ENCODE measurements at places on chromosomes 6 and 20.

DNA sequence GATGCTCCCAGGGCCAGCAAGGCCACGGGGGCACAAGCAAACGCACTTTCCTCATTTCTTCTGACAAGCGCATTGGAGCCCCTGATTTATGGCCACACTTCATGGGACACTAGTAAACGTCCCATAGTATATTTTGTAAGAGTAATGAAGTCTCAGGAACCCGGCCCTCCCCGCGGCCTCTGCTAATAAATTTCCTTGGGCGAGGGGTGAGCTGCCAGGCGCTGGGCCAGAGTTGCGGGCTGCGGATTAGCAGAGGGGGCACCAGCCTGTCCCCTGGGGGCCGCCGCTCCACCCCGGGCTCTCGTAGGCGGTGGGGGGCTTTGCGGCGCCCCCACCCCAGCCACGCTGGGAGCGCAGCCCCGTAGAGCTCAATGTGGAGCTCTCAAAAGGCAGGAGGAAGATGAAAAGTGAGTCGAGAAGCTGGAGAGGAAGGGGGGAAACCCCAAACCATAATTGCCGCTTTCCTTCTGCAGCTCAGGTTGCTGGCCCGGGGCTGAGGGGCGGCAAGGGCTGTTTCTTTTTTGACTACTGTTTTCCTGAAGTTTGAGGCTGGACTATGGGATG lies 173.6 kb downstream of the CDC5L start:
- DNase-seq, result no peak

DNA sequence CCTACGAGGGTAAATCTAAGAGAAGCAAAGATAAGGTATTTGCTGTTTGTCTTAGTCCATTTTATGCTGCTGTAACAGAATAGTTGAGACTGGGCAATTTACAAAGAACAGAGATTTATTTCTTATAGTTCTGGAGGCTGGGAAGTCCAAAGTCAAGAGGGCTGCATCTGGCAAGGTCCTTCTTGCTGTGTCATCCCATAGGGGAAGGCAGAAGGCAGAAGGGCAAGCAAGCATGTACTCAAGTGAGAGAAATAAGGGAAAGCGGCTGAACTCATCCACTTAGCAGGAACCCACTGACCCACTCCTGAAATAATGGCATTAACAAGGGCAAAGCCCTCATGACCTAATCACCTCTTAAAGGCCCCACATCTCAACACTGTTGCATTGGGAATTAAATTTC lies 102.7 kb downstream of the AGPAT4 start:
- DNase-seq, result no peak

DNA sequence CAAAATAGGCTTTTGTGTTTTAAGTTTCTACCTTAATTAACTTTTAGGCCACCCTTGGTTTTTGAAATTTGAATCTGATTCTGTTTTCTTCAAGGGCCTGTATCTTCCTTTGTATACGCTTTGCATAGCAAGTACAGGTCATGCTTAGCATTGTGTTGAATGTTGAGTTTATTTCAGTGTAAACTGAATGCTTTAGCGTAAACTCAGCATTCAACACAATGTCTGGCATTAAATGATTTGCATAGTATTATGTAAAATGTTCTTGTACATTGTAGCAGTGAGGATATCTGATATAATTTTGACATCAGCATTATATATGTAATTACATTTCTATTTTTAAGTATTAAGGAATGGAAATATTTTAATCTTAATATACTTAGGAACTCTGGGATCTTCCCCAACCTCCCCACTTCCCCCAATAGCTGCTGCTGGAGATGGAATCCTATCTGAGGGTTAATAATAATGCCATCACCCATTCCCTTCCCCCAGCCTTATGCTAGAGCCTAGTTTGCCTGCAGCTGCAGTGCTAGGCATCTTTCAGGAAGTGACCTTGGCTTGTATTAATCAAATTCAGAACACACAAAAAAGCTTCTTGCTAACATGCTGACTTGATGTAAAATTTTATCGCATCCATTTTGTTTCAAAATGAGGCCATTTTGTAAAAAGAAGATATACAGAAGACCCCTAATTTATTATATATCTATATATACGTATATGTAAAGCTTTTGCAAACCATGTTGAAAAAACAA lies 73.1 kb downstream of the NCOA3 start:
- DNase-seq, result no peak

GRCh38 chr6:10886691-10887502 lies at the start of gene SYCP2L:
SYCP2L (plus strand) TSS chr6:10887052; CDS start chr6:10887127, 75 bp downstream.
- DNase-seq, result no peak

DNA sequence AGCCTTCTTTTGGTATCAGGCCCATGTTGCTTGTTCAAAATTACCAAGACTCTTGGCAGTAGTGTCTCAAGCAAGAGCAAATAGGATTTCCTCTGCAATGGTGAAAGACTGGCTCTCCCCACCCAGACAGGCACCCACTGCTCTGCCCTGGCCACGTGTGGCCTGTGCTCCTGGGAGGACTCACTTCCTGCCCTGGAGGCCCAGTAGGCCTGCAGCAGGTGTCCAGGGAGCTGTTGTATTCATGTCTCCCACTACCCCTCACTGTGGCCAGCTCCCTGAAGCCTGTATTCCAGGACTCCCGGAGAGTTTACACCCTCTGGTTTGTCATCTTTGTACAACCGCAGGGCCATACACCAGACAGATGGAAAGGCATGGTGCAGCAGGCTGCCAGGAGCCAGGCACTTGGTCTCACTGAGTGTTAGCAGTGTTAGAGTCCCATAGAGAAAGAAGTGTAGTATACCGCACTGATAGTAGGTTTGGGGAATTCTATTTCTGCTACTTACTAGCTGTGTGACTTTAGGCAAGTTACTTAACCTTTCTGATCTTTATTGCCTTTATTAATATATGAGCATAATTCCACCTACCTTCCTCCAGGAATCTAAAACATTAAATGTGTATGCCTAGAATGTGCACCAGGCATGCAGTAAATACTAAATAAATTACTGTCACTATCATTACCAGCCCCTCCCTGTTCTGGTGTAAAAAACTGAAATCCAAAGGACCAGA lies 159.7 kb downstream of the TMEM242 start:
- DNase-seq, result no peak

DNA sequence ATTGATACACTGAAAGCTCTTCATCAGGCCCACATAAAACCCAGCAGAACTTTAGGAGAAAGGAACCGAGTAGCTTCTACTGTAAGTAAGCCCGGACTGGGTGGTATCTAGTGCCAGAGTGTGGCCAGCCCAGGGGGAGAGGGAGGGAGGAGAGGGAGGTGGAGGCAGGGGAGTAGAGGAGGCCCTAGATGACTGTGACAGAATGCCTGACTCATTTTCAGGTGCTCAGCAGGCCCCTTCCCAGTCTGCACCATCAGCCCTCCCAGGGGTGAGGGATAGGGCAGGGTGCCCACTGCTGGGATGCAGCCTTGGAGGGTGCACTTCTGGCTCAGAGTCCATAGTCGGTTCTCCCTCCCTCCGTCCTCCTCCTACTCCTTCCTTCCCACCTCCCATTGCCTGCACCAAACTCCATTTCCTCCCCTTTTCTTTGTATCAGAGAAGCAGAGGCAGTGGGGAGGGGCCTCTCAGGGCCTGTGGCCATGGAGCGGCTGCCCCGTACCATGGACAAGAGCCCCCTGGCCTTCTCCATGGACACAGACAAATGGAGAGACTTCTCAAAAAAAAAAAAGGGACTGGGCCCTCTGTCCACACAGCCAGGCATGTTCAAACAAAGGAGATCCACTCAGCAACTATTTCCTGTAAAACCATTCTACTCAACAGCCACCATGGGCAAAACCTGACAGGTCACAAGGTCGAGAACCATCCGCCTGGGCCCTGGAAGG lies 184.9 kb upstream of the SNX9 start:
- DNase-seq, result no peak

GRCh38 chr6:20770773-20771172 lies 236.5 kb downstream of the CDKAL1 start:
- DNase-seq, result no peak

DNA sequence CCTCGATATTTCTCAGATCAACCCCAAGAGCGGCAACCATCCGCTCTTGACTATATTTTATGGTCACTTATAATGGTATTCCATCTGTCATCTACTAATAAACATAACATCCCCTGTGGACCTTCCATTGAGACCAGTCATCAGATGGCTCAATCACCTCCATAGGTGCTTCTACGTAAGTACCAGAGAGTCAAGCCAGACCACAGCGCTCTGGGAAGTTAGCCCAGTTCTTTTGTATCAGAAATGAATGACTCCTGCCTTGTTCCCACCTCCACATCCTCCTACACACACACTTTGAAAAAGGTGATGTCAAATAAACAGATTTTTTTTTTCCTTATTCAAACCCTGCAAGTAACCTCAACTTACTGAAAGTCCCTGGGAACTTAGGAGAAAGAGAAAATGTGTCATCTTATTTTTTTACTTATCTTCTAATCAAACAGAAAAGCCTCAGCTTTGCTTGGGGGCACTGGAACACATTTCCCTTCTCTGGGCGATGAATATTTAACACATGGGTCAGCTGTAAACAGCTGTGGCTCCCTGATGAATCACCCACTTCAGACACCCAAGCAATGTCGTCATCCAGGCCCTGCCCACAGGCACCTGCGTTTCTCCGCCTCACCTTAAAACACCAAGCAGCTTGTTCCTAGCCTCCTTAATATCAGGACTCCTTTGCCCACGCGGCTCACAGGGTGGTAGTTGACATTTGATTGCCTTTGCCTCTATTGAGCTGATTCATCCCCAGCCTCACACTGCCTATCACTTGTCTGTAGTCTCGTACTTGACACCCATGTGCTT lies 121.4 kb upstream of the LY86 start:
- DNase-seq, result no peak

DNA sequence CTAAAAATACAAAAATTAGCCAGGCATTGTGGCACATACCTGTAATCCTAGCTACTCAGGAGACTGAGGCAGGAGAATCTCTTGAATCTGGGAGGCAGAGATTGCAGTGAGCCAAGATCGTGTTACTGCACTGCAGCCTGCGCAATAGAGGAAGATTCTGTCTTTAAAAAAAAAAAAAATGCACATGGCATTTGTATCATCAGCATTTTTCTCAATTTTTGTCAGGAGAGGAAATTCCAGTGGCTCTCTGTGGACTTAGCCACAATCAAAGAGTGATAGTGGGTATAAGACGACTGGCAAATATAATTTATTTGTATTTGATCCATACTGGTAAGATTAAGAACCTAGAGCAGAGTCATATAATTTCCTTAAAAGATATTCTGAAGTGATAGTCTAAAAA lies 28.6 kb downstream of the DEFB114 start:
- DNase-seq, result no peak

DNA sequence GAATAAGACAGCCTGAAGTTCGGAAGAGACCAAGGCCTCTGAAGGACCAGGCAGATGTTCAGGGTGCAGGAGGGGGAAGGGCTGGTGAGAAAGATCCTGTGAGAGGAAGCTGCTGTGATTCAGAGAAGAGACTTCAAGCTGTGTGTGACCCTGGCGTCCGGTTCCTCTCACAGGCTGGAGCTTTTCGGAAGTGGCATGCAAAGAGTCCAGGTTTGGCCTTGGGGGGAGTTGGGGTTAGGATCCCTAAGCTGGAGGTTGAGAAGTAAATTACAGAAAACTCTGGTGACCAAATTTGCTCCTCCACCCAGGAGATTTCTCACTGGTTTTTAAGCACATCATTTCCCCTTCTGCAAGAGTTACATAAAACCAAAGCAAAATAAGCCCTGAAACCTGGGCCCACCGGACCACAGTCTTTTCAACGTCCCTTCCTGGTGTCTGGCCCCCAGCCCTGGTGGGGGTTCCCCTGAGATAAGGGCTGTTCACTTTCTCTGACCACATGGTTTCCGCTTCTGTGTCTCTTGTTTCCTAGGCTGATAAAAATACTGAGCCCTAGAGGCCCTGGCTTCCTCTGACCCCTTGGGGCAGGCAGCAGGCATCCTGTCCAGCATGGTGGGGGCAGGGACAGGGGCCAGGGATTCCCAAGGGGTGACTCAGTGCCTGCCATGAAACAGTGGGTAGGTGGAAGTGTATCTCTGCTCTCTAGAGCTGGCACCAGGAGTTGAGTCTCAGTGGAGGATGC lies 12.0 kb upstream of the LTA start:
- no peak for DNase-seq

DNA sequence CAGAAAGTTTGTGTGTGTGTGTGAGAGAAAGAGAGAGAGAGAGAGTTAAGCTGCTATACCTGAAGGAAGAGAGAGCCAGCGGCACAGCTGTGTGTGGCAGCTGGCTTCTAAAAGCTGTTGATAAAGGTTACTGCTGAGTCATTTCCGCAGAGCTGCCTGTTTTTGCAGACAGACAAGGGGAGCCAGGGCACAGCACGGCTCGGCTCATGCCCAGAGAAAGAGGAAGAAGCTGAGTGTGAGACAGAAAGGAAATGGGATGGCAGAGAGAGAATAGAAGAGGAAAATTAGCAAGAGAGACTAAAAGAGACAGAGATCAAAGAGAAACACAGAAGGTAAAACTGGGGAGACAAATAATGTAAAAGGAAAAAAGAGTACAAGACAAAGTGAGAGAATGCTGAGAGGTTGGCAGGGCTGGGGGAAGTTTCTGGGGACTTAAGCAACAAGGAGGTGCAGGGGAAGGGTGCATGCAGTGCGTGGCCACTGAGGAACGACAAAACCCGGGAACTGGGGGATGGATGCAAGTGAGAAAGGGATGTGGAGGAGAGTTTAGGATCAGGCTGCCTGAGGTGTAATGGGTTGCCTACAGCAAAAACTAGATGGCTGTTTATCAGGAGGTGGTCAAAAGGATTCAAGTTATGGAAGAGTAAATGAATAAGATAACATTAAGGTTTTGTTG lies 22.7 kb downstream of the HLA-A start:
- DNase-seq, result no peak

GRCh38 chr6:18248698-18249097 lies 15.6 kb downstream of the DEK start:
- DNase-seq, result no peak

DNA sequence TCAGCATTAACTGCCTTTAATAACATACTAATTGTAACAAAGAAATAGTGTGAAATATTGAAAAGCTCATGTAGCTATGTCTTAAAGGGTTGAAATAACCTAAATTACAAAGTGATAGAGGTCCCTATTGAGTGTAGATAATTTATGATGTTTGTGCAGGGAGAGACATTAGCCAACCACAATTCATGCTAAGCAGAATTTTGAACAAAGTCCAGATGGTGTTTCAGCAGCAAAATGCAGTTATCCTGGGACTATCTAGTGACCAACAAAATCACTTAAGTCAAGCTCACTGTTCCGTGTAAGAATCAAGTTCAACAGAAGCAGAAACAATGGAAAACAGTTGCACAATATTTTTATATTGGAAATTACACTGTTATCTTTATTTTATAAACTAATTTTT lies 218.5 kb downstream of the SIM1 start:
- DNase-seq, result no peak

- DNase-seq, result no peak
These were observed 6.0 kb upstream of the VNN1 start for GRCh38 chr6:132719736-132720448.

DNA sequence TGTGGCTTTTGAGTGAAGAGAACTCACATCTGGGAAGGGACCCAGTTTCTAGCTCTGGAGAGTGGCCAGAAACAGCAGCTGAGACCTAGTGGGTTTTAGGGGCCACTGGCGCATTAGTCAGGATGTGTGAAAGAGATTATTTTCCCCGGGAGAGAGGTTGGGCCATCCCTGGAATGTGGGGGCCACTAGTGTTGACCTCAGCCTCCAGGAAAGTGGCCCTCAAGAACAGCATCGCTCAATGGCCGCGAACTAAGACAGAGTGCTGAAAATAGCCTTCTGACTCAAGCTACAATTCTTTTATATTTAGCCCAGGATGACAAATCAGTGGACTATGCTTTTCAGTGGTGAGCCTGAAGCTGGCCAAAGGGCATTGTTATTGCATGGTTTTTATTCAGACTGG lies 210.4 kb upstream of the RNF24 start:
- no peak for DNase-seq

- no peak for DNase-seq
These were observed 19.4 kb downstream of the PKIG start for GRCh38 chr20:44601801-44602204.

- DNase-seq, result no peak
These were observed 21.0 kb downstream of the SRSF3 start for GRCh38 chr6:36615018-36615761.
